ENCODE measurements at places on chromosomes 6 and 20.
A peak's percentile ranks its signal among the peaks of the same experiment; 100 is the strongest.

DNA sequence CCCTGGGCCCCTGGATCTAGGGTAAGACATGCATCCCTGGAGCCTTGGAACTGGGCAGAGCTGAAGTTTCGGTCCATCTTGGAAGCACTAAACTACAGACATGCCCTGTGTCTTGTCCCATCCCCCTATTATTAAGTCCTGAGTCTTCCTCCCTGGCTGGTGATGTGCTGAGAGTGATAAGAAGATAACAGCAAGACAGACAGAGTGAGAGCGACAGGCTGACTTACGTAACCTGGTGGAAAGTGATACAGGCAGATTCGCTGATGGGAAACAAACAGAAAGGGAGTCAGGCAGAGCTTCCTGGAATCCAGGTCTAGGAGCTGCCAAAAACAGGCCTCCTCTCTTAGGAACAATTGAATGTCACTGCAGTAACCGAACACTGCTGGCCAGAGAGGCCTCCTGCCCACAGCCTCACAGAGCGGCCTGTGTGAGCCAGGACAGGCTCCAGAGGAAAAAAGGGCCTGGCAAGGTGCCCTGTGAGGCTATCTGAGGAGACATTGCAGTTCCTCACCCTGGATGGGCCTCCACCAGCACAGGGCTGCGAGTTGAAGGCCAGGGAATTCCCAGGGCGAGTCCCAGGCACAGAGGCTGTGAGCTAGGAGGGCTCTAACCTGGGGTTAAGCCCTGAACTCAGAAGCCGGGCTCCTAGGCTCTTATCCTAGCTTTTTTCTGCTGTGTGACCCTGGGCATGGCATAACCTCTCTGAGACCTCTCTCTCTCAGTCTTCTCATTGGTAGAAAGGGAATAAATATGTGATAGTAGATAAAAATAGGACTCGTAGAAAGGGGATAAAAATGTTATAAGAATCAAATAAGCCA lies 34.2 kb upstream of the B4GALT5 start:
- DNase-seq, result no peak

DNA sequence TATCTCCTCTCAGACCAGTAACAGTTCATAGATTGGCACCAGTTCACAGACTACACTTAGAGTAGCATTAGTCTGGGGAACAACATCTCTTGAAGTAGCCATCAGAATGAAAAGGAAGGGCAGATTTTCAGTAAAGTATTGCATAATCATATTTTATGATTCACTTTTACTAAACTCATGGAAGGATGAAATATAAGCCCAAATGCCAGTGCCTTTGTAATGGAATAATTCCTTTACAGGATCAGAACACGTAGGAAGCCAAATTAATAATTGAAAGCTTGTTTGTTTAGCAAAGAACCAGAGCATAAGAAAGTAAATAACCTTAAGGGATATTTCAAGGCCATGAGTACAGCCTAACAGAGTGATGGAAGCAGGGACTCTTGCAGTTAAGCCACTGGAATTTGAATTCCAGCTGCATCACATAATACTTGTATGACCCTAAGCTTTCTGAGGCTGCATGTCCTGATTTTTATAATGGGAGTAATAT lies 11.4 kb upstream of the LOC128125822 start:
- no peak for DNase-seq

DNA sequence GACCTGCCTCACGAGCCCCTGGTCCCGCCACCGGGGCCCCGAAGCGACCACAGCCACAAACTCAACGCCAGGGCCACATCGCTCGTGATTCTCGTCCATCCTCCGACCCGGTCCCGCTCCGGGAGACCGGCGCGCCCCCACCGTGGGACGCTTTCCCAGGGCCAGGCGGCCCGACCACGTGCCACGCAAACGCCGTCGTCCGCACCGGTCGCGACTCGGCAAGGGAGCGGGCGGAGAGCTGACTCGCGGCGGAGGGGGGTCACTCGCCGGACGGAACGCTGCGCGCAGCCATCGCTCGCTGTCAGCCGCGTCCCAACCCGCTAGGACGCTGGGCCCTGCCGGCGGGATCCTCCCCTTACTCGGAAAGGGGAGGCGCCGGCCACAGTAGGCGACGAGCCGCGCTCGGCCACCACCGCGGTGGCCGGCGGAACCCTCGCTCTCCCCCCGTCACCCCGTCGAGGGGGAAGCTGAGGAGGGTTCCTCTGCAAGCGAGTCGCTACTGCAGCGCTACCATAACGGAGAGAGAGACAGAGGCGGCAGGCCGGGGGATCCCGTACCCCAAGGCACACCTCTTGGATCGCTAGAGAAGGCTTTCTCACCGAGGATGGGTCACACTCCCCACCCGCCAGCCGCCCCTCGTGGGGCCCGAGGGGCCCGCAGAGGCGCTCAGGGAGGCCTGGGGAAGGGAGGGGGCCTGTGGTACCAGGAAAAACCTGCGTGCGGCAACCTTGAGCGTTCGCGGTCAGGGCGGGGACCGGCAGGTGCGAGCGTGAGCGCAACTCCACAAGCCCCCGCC lies 511.8 kb upstream of the ZNF337 start:
- no peak for DNase-seq

DNA sequence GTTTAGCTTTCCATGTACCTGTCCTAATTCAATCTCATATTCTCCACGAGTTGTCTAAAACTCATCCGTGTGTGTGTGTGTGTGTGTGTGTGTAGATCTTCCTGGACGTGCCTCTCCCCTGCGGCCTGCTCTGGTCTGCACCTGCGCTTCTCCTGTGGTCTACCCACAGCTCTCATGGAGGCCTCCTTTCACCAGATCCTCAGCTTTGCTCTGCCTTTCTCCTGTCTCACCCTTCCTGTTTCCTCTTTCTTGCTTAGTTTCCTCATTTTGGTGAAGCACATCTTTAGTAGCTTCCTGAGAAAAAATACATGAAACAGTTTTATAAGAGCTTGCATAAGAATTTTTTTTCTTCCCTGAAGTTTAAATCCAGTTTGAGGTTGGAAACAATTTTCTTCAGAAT lies 18.1 kb downstream of the SLX4IP start:
- no peak for DNase-seq

GRCh38 chr6:91926827-91927226 lies 1340.0 kb upstream of the MAP3K7 start:
- no peak for DNase-seq

DNA sequence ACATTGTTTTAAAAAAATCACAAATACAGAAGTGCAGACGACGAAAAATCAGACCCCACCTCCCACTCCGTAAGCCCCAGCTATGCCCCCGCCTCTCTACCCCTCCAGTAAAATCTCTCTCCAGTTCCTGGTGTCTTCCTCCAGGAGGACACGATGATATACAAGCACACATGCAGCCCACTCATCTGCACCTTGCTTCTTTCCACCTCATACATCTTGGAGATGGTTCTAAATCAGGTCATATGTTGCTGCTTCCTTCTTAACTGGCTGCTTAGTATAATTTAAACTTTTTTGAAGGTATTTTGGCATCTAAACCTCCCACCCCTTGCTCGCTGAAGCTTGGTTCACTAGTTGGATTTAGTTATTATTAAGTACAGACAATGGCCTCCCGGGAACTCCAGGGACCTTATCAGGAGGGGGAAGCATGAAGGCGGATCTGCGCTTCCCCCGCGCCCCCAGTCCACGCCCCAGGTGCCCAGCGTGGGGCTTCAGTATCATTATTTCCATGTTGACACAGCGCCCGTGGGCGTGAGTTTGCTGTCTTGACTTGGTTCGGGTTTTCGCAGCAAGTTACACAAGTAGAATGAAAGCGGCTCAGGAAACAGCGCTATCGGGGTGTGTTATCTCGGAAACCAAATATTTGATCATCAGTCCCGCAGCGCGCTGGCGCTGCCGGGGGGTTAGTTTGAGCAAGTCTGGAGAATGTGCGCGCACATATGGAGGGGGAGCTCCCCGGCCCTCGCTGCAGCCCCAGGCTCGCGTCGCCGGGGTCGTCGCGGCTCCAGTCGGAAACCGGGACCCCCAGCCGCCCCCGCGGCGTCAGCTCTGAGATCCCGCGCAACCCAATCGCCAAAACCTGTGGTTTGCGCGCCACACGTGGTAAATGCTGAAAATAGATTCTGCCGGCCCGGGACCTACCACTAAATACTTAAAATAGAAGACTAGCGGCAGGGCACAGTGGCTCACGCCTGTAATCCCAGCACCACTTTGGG lies 2.3 kb downstream of the BMP7 start:
- no peak for DNase-seq

- DNase-seq, result peak; percentile 19
These were observed 197.8 kb downstream of the HAO1 start for GRCh38 chr20:7742479-7742878.

All from NCI-H2081 treated with DMSO at 0.1 percent for 48 hours (cell line).